ENCODE measurements at places on chromosomes 1 and 21.

- DNase-seq: no peak
Observed at GRCh38 chr1:6016191-6016865, 24.1 kb upstream of the NPHP4 start.

- no peak for DNase-seq
Observed at GRCh38 chr1:209756615-209757445, 977 bp downstream of the TRAF3IP3 start.

DNA sequence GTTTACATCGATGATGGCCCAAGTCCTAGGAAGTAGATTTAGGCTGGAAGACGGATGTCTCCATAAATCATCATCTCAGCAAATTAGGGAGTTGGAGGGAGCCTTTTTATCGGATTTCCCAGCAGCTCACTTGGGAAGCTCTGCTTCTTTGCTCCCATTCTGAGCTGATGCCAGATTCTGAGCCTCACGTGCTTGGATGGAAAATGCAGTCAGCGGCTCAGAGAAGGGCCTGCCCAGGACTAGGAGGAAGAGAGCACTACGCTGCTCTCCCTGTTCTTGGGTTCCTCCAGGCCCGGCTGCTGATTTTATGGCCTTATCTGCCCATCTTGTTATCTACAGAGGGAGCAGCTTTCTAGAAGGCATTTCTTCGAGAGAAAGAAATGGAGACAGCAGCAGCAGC is 42.0 kb downstream of the UBIAD1 start:
- no peak for DNase-seq

DNA sequence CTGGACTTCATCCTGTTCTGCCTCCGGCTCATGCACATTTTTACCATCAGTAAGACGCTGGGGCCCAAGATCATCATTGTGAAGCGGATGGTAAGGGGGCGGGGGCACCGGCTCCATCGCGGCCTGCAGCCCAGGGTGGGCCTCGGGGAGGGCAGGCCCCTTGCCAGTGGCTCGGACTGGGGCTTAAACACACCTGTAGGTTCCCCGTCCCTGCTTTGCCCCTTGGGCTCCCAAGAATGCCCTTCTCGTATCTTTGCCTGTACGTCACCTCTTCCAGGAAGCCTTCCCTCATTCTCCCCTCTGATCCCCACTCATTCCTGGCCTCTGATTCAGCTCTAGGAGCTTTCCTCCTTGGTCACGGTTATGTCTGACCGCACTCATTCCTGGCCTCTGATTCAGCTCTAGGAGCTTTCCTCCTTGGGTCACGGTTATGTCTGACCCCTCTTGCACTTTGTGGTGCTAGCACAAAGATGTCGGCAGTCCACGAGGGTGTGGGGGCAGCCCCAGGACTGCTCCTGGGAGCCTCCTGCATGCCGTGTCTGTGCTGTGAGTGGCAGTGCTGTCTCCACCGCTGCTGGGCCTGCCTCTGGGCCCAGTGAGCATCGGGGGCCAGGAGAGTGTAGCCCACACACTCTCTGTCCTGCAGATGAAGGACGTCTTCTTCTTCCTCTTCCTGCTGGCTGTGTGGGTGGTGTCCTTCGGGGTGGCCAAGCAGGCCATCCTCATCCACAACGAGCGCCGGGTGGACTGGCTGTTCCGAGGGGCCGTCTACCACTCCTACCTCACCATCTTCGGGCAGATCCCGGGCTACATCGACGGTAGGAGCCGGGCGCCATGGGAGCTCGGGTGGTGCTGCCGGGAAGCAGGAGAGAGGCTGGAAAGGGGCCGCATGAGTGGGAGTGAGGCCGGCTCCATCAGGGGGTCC is 49.1 kb upstream of the LRRC3 start:
- DNase-seq: no peak

DNA sequence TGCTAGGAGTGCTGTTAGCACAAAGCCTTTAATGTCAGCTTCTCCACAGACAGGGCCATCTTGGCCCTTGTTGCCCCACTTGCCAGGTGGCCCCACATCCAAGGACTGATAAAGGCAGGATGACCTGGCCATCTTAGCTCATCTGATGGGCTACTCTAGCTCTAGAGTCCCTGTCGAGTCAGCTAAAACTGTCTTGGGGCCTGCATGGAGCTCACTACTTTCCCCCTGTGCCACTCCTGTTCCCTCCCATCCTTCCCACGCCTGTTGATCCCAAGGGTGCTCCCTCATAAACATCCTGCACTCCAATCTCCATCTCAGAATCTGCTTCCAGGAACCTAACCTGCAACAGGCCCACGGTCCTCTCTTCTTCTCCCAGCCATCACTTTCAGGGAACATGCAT is 652 bp upstream of the GPX7 start:
- no peak for DNase-seq

GRCh38 chr1:206502812-206503211 is 4.5 kb upstream of the RASSF5 start:
- no peak for DNase-seq

DNA sequence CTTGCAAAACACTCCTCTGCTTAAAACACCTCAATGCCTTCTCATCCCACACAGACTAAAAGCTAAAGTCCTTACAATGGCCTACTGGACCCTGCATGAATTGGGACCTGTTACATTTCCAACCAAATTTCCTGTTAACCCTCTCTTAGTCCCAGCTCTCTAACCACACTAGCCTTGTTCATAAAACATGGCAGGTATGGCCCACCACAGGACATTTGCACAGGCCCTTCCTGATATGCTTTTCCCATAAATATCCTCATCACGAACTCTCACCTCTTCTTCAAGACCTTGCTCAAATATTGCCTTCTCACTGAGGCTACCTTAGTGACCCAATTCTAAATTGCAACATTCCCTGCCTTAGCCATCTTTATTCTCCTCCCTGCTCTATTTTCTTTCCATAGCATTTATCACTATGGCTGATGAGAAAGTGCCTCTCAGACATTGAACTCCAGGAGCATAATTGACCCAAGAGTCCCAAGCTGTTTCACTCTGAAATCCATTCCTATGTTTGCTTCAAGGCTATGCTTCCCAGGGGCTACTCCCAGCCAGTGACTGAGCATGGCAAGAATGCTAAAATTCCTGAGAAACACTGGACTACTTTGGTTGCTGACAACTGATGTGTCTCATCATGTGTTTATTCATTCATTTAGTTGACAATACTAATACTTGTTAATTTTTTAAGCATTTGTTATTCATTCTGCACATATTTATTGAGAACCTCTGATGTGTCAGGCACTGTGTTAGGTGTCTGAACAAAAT is 2.7 kb upstream of the PALMD start:
- DNase-seq: no peak

GRCh38 chr1:29311352-29312030 is 75.2 kb downstream of the PTPRU start:
- DNase-seq: no peak

GRCh38 chr1:208264469-208265121 is 20.4 kb upstream of the PLXNA2 start:
- DNase-seq: no peak

DNA sequence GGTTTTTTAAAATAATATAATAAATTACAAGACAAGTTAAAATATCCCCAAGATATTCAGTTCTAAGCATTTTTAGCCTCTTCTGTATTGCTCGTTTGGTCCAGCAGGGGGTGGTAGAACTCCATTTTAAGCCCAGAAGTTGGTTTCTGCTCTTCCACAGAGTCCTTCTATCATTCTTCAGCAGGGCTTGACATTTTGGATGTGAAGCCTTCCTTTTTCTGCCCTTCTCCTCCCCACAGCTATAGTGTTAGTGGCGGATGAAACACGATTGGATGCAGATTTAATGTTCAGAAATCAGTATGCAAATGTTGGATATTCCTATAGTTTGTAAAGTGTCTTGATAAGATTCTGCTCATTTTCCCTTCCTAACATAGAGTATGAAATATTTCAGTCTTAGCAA is 1.4 kb downstream of the NCAM2 start:
- DNase-seq: no peak

DNA sequence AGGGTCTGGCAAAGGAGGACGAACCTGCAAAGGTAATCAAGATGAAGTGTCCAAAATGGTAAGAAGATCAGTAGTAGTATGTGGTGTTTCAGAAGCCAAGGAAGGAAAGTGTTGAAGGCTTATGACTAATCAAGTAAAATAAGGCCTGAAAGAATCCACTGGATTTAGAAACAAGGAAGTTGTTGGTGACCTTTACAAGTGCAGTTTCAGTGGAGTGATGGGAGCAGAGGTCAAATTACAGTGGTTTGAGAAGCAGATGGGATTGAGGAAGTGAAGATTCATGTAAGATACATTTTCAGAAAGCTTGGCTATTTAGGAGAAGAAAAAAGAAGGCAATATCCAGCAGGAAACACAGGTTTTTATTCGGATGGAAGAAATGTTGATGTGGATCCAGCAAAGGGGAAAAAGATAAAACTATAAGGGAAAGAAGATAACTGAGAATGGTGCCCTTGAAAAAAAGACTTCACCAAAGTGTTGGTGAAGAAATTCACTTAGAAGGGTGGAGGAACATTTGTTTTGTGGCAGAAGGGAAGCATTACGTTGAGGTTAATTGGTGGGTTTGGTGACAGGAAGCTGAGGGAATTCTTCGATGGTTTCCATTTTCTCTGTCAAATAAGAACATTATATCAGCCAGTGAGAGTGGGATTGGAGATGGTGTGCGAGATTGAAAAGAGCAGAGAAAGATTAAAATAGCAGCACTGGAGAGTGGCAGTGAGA is 2.1 kb downstream of the ARMH1 start:
- no peak for DNase-seq

- no peak for DNase-seq
Observed at GRCh38 chr1:160546942-160547341, 23.9 kb upstream of the SLAMF6 start.

GRCh38 chr1:7587108-7587772 is 183.9 kb upstream of the VAMP3 start:
- no peak for DNase-seq

- DNase-seq: no peak
Observed at GRCh38 chr1:241215203-241215602, 141.8 kb downstream of the RGS7 start.

DNA sequence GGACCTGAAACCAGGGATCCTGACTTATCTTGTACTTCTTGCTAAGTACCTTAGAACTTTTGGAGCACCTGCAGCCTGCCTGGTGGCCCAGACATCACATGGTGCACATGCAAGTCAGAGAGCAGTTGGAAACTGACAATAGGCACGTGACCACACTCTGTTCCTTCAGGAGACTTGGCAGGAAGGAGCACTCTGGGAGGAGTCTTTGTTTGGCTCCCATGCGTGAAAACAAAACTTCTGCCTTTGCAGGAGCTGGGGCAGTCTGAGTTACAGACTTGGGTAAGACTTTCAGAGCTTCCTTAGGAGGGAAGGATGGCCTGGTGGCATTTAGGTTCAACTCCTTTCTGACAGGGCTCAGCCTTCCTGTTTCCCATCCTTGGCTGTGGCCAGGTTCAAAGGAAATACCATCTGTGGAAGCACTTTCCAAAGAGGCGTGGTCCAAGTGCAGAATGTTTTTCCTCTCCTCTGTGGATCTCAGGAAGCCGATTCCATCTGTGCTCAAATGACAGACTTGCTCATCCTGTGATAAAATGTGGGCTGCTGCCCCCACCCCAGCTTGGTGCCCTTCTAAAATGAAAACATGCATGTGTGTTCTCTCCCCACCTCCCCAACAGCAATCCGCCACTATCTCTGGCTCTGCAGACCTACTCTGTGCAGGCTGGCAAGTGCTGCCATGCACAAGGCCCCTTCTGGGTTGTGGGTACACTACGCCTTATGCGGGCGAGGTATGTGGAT is 14.1 kb upstream of the ZNF436 start:
- no peak for DNase-seq

DNA sequence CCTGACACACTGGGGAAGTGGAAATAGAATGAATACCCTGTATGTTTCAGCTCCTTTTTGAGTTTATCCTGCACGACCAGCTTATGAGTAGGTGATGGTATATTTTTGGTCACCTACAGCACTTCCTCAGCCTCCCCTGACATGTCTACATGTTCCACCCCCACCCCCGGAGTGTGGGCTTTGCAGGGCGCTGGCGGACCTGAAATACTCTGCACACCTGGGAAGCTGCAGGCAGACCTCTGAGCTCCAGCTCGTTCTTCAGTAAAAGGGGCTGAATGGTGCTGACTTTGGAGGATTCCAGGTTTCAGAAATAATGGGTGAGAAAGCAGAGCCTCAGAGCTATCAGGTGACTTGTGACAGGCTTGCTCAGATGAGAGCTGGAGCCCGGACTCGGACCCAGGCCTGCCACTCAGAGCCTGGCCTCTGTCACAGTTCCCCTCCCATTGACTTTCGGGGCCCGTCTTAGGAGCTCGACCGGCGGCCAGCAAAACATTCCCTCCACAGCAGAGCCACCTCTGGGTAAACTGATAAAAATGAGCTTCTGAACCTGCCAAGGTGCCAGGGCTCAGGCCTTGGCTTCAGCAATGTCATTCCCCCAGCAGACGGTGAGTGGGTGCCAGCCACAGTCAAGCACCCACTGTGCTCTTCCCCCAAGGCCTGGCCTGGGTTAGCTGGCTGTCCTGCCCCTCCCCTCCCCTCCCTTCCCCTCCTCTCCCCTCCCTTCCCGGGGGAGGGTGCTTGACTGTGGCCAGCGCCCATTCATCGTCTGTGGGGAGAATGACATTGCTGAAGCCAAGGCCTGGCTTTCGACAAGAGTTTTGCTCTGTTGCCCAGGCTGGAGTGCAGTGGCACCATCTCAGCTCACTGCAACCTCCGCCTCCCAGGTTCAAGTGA is 30.1 kb downstream of the DOP1B start:
- DNase-seq: no peak

DNA sequence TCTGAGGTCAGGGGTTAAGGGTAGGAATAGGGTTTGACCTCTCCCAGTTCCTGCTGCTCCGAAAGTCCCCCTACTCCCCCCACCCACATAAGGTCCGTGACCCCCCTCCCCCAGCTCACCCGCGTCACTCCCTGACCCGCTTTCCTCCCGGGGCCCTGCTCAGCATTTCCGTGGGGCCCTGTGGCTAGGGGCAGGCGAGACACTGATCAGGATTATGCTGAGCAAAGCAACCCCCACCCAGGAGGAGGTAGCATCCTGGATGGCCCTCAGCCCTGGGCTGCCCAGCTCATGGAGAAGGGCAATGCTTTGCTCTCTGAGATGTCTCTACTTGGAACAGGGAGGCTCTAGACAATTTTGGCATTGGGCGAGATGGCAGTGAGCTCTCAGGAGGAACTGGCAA is 3.7 kb downstream of the RORC start:
- DNase-seq: no peak

DNA sequence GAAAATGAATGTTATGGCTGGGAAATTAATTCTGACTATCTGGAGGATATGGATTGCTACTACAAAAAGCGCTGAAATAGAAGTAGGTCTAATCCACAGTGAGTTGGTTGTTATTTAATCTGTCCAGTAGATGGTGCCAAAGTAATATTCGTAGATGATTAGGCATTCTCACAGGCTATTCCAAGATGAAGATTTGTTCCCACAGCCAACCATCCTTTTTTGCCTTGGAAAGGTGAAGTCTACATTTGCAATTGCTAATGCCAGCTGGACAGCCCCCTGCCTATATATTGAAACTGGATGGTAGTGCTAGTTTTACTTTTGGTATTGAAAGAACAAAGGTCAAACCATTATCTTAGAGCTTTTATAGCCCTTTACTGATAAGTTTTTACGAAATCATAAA is 43.8 kb downstream of the RBM11 start:
- DNase-seq: no peak
